GM04504 (cell line): ENCODE measurements at places on chromosomes 16 and 17.

GRCh38 chr17:65850486-65850885 is 289.0 kb upstream of the AXIN2 start:
- DNase-seq = peak; percentile 66

DNA sequence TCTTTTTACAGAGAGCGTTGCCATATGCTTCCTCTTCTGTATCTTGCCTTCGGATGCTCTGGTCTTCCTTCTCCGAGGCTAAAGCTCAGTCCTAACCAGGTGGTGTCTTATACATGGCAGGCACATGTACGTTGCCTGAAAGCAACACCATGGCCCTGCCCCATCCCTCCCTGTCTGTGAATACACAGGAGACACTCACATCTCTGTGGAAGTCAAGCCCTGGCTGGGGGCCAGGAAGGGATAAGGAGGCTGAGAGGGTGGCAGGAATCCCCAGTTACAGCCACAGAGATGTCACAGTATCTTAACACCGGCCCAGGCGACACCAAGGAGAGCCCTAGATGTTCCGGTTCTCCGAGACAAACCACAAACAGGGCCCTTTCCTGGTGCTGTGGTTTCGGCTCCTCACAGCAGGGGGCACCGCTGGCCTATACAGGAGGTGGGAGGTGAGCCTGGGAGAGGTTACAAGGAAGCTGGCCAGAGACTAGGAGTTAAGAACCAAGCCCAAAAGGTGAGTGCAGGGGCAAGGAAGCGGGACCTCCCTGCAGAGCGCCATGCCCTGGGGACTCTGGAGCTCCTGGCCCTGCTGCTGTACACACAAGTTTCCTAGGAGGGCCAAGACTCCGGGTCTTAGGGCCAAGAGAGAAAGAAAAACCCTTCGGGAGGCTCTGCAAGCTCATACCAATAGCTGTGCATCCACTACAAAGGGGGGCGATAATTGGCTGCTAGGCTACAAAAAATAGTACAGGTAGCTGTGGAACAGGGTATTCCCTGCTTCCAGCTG is 41.7 kb downstream of the SRL start:
- DNase-seq = peak; percentile 28

GRCh38 chr16:66751992-66752322 is 548 bp upstream of the DYNC1LI2 start:
- DNase-seq = no peak

DNA sequence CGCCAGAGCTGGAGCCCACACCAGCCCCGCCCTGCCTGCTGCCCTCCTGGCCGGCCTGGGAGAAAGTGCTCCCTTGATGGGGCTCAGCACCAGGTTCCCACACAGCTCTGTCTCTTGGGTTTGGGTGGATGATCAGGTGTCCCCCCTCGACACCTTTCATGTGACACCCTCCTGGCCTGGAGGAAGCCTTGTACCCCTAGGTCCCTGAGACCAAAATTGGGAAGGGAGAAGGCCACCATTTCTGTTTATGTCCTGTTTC is 19.4 kb upstream of the PLLP start:
- no peak for DNase-seq

GRCh38 chr17:70819183-70819582 is 649.9 kb downstream of the KCNJ2 start:
- DNase-seq = no peak

- DNase-seq = no peak
These were observed 34.9 kb downstream of the HEATR6 start for GRCh38 chr17:60043846-60044245.

- DNase-seq = no peak
These were observed 4.2 kb downstream of the ZNF843 start for GRCh38 chr16:31438414-31438813.

GRCh38 chr16:56336071-56336688 is 89.2 kb downstream of the AMFR start:
- DNase-seq = no peak
